Stimulated activated CD4-positive, alpha-beta T cell treated with anti-CD3 and anti-CD28 coated beads, Interleukin-1b, Interleukin-23, amount 100 ng/mL, for 1 hour (primary cell): ENCODE measurements at places on chromosomes 6 and 20.

DNA sequence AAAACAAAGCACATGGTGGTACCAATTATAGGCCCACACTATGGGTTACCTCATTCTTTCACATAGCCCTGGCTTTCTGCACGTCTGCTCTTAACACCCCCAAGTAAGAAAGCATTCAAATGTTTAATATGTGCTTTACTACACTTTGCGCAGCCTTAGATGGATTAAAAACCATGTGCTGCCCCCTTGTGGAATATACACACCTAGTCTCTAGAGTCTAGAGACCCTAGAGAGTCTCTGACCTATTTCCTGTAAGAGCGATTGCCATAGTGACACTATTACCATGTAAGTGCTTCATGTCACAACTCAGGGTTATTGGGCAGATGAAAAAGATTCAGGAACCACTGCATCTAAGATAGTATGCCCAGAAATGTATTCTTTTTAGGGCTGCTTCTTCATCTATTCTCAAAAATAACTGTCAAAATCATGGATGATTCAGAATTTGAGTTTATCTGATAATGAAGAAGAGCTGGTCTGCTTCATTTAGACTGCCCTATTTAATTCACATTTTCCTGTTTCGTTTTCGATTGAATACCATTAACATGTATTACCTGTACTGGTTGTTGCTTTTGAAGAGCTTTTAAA, 186.3 kb downstream of the ADGB start:
- DNase-seq: no peak

- no peak for DNase-seq
Observed at GRCh38 chr6:117681162-117681741, 6.0 kb downstream of the NUS1 start.

GRCh38 chr20:17485017-17485416, 46.2 kb downstream of the BFSP1 start:
- no peak for DNase-seq

- no peak for DNase-seq
Observed at GRCh38 chr6:35084511-35085203, 56.5 kb downstream of the TCP11 start.

- no peak for DNase-seq
Observed at GRCh38 chr6:149852180-149852579, 12.0 kb downstream of the LRP11 start.

- DNase-seq: no peak
Observed at GRCh38 chr20:50819349-50819748, 24.5 kb downstream of the BCAS4 start.

- no peak for DNase-seq
Observed at GRCh38 chr20:33658510-33658909, 3.6 kb upstream of the C20orf144 start.

- no peak for DNase-seq
Observed at GRCh38 chr6:168226061-168226752, 93.4 kb downstream of the DACT2 start.

GRCh38 chr6:133887156-133887879, 1.6 kb upstream of the TCF21 start:
- no peak for DNase-seq

DNA sequence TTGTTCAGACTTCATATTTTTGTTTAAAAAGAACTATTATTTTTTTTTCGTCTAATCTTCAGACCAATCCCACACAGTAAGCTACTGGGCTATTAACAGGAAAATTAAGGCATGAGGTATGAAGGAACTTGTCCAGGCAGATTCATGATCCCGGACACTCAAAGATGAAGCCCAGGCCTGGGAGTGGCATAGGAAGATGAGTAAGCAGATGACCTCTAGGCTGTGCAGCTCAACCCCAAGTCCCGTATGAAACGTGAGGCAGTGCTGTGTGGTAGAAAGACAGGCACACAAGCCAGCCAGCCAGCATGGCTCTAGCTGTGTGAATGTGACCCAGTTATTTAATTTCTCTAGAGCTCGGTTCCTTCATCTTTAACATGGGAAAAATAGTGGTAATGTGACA, 231.9 kb downstream of the CLIC5 start:
- no peak for DNase-seq

DNA sequence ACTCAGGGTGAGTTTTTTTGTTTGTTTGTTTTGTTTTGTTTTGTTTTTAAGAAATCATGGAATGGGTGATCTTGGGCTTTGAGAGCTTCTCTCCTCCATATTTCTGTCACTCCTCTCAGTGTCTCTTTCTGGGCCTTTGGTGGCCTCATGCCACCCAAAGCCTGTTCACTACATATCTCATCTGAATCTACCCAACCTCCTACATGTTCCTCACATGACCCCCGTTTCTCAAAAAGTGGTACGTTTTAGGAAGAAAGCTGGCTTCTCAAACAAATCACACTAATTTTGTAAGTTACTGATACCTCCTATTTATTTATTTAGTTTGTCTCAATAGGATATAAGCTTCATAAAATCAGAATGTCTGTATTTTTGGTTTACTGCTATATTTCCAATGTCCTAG, 80.0 kb downstream of the SESN1 start:
- no peak for DNase-seq

DNA sequence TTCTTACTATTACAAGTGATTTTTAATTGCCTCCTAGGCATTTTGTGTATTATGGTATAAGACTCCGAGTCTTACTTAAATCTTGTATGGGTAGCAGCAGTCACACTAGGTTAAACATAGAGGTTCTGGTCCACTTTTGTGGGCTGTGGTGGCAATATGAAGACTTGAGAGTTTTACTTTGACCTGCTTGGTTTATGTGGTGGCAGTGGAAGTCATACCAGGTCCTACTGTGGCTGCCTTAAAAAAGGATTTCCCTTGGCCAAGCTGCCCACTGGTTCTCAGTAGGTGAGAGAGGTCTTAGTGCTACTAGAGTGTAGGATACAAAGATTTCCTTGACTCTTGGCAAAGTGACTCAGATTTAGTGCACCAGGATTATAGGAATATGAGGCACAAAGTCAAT, 44.2 kb upstream of the NKAIN2 start:
- no peak for DNase-seq

GRCh38 chr6:52983159-52983848, 11.8 kb downstream of the GSTA4 start:
- no peak for DNase-seq

- no peak for DNase-seq
Observed at GRCh38 chr20:62595491-62595890, 46.8 kb upstream of the SLCO4A1 start.

- DNase-seq: peak; percentile 55
Observed at GRCh38 chr6:692356-692851, 535 bp downstream of the EXOC2 start.

- DNase-seq: no peak
Observed at GRCh38 chr20:50278377-50278683, 87.7 kb downstream of the CEBPB start.

DNA sequence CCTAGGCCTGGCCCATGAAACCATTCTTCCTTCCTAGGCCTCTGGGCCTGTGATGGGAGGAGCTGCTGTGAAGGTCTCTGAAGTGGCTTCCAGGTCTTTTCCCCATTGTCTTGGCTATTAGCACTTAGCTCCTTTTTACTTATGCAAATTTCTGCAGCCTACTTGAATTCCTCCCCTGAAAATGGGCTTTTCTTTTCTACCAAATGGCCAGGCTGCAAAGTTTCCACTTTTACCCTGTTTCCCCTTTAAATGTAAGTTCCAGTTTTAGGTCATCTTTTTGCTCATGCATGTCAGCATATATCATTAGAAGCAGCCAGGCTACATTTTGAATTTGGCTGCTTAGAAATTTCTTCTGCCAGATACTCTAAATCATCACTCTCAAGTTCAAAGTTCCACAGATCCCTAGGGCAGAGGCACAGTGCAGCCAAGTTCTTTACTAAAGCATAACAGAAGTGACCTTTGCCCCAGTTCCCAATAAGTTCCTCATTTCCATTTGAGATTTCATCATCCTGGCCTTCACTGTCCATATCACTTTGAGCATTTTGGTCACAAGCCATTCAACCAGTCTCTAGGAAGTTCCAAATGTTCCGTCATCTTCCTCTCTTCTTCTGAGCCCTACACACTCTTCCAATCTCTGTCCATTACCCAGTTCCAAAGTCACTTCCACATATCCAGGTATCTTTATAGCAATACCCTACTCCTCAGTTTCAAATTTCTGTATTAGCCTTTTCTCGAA, 71.9 kb downstream of the TBC1D7 start:
- DNase-seq: no peak

DNA sequence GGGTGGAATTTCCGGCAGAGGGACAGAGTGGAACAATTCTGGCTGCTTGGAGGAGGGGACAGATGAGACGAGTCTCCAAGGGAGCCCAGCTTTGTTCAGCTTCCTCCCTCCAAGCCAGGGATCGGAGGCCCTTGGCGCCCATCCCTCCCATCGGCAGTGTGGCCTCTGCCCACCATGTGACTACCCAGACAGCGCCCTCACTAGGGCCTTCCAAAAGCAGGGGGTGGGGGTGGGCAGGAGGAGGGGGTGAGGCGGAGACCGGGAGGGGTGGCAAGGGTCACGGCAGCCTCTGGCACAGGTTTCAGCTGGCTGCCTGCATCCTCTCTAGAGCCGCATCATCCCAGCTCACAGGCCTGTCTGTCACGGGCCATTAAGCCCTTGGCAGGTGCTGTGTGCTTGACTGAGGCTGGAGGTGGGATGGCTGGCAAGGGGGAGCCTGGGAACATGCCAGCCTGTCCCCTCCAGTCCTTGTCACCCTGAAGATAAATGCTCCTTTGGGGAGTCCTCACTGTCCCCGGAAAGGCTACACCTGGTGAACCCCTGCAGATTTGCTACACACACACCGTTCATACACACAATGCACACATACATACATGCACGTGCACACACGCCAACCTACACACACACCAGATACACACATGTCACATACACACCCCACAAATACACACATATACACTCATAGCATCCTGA, 6.2 kb upstream of the FGD2 start:
- DNase-seq: no peak

DNA sequence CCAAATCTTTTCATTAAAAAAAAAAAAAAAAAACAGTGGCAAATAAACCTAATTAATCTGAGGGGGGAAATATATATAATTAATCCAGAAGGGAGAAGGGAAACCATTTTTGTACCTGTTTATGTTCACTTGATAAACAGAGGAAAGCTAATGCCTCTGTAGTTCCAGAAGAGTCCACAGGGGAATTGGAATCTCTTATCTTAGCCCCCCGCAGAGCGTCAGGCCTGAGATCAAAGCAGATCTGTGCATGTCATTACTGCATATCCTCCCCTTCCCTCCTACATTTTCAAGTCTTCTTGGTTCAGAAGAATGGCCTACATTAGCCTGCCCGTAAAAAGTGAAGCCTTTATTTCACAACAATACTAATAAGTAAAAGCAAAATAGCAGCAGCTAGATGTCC, 157.2 kb downstream of the PTPRT start:
- no peak for DNase-seq

DNA sequence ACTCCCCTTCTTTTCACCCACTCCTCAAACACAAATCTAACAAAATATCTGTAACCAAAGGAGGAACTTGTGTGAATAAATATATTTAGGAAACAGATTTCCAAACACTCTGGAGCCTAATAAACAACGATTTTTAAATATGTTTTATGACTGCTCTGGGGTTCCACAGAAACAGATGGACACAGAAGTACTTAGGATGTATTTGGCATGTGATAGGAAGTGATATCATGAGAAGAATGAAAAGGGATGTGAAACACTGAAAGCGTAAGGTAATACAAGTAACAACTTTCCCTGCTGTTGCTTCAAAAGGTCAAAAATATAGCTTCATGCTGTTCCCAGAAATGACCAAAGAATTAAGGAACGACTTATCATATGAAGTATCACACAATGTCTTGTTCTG, 26.1 kb upstream of the ENPP1 start:
- no peak for DNase-seq

DNA sequence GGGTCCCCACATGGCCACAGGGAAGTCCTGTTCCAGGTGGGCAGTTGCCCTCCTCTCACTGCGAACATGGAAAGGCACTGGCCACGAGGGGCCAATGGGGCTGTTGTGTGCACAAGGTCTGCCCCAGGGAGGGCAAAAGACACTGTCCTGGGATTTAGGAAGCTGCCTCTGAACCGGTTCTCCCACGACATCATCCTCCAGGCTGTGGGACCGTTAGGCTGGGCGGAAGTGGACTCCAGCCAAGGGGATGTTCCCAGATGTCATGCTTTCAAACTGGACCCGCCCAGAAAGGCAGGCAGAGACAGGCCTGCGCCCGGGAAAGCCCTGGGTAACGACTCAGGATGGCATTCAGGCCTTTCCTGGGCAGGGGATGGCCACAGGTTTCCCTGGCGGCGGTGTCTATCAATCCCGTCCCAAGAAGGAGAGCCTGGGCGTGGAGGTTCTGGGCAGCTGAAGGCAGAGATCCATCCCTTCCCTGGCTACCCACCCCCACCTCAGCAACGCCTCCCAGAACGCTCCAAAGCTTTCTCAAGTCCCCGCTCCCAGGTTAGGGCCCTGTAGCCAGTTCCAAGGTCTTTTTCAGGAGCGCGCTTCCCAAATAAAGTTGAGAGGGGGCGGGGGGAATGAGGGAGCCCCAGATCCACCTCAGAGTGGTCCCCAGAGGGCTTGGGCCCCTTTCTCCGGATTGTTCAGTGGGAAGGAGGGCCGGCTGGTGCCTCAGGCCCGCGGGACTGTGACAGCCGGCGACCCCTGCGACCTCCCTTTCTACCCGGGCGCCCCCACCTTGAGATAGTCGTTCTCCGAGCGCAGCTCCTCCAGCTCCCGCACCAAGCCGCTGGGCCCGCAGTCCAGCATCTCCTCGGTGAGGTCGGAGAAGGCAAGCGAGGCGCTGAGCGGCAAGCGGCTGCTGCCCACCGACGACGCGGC, 13.8 kb upstream of the TLDC2 start:
- DNase-seq: no peak

GRCh38 chr20:62297449-62298227, 5.2 kb upstream of the ADRM1 start:
- no peak for DNase-seq

DNA sequence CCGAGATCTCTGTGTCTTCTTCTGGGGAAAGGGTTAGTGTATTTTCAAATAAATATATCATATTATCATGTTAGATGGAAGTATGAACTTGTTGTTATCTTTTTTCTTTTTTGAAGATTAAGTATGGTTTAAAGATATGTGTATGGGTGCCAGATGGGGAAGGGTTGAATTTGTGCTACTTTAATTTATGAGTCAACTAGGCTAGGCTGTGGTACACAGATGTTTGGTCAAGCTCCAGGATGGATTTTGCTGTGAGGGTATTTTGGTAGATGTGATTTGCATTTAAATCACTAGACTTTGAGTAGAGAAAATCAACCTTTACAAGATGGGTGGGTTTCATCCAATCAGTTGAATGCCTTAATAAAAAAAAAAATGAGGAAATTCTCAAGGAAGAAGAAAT, 886.6 kb upstream of the ADGRB3 start:
- DNase-seq: no peak

DNA sequence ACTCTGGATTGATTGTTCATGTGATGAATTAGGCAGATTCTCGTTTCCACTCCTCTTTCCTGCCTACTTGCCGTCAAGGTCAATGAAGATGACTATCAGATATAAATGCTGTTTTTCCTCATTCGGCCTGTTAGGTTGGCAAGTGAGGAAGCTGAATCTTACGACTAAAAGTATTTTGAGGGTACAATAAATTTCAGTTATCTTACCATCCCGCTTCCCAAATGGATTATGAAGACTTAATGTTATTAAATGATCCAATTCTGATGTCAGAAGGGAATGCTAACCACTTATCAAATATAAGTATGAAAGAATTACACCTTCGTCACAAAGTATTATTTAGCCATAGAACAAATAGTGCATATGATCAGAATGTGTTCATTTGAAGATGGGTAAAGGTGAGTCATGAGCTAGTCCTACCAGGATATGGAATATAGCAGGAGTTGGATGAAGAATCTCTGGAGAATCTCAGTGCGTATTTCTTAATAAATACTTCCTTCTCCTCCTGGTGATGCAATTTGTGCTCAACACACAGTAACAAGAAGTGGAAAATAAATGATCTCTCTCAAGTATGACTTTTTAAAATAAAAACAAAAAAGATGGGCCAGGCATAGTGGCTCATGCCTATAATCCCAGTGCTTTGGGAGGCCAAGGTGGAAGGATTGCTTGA, 4.6 kb downstream of the GPLD1 start:
- no peak for DNase-seq
